ENCODE measurements at places on chromosomes 16 and 17.

DNA sequence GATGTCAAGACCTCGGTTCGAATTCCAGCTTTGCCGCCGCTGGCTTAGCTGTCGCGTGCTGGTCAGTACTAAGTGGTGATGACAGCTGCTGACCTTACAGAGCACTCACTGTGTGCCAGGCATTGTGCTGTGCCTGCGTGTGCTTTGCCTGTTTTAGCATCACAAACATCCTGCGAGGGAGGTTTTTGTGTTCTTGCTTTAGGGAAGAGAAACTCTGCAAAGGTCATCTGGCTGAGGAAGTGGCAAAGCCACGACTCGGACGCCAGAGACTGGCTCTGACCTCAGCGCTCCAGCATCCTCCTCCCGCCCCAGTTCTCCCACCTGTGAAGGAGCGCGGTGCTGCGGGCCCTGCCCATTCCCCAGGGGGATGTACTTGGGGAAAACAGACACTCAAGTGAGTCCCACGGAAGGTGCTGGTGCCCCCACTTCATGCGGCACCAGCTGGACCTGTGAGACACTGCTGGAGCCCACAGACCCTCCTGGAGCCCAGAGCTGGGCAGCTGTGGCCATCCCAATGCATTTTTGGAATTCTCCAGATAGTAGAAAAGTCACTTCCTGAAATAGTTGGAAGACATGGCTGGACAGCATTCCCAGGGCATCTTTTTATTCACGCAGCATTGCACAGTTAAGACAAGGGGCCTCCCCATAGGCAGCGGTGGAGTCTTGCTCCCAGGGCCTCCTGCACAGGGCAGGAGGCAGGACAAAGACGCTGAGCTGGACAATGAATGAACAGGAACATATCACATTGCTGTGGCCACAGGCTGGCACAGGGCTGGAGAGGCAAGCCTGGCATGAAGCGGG lies 20.0 kb upstream of the HERPUD1 start:
- DNase-seq: no peak

DNA sequence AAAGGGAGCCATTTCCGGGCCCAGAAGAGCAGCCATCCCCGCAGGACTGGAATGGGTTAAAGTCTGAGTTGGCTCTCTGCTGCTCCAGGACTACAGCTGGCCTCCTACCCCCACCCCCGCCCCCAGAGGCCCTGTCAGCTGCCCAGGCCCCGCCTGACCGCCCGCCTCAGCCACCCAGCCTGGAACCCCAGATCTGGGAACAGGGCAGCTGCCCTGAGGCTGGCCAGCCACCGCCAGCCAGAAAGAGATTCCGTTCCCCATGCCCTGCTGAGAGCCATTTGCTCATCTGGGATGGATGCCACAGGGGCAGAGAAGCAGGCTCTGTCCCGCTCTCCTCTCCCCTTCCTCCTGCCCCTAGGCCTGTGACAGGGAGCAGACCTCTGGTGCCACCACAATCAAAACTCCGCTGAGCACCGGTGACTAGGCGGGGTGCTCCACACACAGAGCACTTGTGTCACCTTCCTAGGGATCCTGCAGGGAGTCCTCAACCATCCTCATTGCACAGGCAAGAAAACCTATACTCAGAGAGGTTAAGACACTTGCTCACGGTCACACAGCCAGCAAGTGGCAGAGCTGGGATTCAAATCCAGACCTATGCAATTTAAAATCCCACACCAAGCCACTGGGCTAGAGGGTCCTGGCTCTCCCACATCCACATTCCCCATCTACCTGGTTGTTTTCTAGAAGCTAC lies 44.1 kb downstream of the ZNF423 start:
- DNase-seq: peak; percentile 65

DNA sequence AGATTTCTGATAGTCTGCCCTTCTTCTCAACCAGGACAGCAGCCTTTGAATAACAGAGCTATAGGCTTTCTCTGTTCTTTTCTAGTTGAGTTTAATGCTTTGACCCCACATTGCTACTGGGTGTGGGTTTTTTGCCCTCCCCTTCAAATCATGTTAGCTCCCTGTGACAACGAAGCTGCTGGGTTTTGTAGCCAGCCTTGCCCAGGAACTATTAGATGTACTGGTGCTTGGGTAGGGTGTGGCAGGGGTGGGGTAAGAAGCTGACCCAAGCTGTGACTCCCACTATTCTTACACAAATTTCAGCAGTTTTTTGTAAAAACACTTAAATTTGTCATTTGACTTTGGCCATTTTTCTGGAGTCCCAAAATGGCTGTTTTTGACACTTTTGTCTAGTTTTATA lies 69.7 kb downstream of the NLK start:
- DNase-seq: no peak

GRCh38 chr17:72394531-72394930 lies 273.7 kb downstream of the SOX9 start:
- DNase-seq: no peak

GRCh38 chr16:75342308-75342811 lies 90.9 kb upstream of the BCAR1 start:
- no peak for DNase-seq

DNA sequence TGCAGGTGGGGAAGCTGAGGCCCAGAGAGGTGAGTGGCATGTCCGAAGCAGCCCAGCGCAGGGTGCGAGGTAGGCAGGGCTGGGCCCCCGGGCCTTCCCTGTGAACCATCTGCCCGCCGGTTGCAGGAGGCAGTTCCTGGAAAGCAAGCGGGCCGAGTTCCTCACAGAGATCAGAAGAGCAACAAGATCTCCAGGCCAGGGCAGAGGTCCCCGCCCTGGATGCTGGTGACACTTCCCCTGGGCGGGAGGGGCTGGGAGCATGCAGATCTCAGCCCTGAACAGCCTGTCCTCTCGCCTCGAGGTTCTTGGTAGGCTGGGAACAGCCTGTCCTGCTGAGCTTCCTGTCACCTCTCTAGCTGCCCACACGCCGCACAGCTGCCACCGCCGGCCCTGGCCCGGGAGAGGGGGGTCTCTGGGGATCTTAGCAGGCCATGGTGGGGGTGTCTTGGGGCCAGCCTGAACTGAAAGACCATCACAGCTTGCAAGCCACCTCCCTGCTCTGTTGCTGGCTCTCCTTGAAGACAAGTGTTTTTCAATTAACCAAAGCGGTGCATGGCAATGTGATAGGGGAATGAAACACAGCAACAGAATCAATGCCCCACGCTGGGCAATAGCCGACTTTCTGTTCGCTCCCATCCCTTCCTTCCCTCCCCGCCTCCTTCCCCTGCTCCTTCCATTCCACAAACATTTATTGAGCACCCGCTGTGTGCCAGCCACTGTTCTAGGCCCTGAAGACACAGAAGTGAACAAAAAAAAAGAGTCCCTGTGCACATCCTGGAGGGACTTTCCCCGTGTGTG lies 31.7 kb downstream of the SOCS1 start:
- DNase-seq: peak; percentile 32

GRCh38 chr17:59558039-59558438 lies 7.4 kb upstream of the DHX40 start:
- DNase-seq: no peak

- no peak for DNase-seq
Measured at GRCh38 chr16:48956620-48957019, 325.0 kb downstream of the CBLN1 start.

DNA sequence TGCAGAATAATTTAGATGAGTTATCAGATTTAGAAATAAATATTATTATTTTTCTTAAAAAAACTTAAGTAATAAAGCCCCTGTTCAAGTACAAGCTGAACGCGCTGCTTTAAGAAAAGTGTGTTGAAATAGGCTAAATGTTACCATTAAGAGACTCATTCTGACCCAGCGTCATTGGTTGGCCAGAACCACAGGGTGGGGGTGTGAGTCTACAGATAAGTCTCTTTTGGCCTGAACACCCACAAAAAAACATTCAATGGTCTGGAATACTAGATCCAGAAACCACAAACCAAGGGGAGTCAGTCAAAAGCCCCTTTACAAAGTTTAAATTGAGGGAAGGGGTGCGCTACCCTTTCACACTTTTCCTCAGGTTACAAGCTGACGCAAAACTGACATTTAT lies 776.1 kb downstream of the KCNJ2 start:
- DNase-seq: peak; percentile 22

DNA sequence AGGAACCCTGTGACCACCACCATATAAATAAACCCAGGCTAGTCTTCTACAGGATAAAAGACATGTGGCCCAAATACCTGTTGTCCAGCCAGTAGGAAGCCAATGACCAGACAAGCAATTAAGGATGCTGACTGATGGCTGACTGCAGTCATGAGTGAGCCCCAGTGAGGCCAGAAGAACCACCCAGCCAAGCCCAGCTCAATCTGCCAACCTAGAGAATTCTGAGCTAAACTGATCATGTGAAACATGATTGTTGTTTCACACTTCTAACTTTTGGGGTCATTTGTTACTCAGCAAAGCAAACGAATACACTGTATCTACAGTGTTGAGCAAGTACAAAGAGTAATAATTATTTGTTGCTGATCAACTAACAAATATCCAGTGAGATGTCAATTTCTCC lies 86.4 kb downstream of the DNAH3 start:
- DNase-seq: no peak

- no peak for DNase-seq
Measured at GRCh38 chr17:63819131-63819530, 8.1 kb upstream of the PSMC5 start.

- no peak for DNase-seq
Measured at GRCh38 chr16:75102595-75102994, 14.0 kb downstream of the LDHD start.

DNA sequence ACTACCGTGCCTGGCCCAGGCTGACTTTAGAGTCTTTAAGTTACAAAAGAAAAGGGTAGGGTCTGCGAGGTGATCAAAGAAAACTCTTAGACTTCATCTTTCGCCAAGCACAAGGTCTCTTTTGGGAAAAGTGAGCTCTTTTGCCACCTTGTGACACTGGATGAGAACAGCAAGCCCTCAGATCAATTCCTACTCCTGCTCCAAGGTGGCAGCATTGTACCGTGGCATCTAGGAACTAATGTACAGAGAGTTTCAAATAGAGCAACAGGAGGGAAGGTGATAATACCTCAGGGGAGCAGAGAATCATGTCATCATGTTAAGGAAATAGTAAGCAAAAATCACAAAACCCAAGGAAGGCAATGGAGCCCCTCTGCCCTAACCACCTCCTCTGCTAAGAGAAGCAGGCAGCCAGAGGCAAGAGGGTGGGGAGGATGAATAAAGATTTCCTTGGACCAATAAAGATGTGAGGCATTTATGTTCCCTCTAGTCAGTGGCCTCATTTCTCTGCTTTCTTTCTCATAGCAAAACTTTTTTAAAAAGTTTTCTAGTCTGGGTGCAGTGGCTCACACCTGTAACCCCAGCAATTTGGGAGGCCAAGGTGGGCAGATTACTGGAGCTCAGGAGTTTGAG lies 2.1 kb upstream of the C17orf78 start:
- peak; percentile 72 for DNase-seq

- DNase-seq: no peak
Measured at GRCh38 chr16:2939968-2940367, 24.1 kb upstream of the KREMEN2 start.

DNA sequence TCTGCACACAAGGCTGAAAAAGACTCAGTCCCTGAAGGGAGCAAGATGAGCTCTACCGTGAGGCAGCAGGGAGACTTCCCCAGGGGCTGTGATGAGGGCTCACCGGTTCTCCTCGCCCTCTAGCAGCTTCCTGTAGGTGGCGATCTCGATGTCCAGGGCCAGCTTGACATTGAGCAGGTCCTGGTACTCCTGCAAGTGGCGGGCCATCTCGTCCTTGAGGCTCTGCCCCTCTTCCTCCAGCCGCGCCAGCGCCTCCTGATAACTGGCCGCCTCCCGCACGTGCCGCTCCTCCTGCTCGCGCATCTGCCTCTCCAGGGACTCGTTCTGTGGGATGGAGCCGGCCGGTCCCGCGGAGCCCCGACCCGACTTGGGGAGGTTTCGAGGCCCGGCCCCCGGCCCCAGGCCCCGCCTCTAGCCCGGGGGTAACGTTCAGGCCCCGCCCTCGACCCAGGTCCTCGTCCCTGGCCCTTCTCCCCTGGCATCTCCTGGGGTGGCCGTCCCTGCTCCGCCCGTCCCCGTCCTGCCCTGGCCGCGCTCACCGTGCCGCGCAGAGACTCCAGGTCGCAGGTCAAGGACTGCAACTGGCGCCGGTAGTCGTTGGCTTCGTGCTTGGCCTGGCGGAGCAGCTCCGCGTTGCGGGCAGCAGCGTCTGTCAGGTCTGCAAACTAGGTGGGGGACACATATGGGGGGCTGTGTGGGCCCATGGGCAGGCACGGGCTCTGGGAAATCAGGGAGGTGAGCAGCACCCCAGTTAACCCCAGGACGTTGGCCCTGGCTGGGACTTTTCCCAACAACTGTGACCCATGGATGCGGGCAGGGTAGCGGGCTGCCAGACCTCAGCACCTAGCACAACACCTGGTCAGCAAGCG lies 3.9 kb downstream of the GFAP start:
- peak; percentile 62 for DNase-seq

GRCh38 chr17:66276328-66276937 lies 26.0 kb upstream of the PRKCA start:
- DNase-seq: no peak

DNA sequence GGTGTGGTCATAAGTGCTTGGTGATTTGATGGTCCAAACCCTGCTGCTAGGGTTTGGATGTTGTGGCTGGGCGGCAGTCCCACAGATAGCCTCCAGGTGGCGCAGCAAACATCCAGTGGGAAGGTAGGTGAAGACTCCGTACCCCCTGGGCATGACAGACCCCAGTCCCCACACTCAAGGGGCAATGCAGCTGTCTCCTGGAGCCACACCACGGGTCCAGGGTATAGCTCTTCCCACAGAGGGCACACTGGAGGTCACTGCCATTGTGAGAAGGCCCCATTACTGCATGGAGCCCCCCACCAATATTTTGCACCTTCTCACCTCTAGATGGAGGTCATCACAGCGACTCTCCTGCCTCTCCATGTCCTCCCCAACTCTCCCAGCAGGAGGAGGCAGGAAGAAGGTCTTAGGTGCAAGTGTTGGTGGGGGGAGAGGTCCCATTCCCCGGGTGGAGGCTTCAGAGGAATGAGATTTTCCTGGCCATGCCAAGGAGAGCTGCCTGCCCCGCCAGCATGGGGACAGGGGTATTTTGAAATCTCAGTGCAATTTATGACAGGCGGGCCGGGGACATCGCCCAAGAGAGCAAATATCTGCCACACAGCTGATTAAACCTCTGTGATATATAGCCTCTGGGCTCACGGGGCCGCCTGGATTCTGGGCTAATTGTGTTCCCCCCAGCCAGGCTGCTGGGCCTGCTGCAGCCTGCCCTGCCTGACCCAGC lies 17.1 kb upstream of the C17orf113 start:
- peak; percentile 46 for DNase-seq

DNA sequence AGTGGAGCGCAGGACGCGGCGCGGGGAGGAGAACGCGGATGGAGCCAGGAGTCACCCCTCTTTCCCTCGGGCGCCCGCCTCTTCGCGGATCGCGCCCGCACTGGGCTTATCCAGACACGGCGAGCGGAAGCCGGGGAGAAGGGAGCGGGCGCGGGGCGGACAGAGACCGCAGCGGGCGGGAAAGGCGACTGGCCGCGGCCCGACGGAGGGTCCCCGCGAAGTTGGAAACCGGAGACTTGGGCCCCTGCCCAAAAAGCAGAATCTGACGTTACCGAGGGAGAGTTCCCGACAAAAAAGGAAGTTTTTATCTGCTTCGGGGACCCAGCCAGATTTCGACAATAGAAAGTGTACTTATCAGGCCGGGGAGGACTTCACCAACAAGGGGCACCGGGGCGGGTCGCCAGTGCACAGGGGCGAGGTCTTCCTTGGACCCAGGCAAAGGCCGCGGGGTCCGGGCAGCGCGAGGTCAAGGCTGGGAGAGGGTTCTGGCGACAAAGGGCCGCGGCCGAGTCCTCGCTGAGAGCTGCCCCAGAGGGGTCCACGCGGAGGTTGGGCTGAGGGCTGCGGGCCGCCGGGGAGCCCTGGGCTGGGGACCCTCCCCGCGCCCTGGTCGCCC lies 519 bp downstream of the ST6GALNAC2 start:
- peak; percentile 37 for DNase-seq
